Central memory CD4-positive, alpha-beta T cell (primary cell): ENCODE measurements at places on chromosomes 1 and 21.

DNA sequence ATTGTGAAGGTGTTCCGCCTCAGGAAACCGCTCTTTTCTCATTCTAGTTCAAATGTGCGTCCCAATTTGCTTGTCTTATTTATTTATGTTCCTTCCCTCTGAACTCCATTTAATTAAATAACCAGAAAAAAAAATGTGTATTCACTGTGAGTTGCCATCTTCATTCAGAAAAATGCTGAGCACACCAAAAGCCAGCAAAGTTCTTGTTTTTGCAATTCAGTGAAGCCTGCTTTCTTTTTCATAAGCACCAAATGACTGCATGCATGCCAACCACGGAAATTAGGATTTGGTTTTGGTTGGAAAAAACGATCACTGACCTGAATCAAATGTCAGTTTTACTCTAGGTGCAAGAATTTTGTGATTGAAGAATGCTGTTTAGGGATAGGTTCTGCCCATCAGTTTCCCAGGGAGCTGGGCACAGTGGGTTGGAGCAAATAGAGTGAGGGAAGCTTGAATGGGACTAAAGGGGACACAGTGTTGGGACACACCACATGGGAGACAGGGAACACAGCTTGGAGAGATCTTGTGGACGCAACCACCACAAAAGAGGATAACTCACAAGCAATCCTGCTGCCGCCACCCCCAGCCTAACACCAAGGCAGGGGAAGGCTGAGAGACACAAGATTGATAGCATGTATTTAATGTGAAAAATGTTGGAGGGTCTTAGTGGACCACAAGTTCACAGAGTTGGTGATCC, 183.4 kb upstream of the GALNT2 start:
- DNase-seq, result no peak

DNA sequence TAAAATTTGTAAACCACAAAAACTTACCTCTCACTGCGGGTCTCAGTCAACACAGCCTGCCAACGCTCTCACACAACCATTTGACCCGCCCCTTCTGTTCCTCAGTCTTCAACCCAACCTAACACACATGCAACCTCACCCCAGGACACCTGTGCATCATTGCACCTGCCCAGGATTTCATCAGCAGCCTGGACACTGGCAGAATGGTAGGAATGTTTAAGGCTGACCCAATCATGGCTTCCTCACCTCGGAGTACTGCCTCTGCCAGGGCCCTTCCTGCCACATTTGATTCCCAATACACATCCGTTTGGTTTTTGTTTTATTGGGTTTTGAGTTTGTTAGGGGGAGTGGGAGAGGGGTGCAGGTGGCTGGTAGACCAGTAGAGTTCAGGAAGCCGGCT, 40.7 kb downstream of the TOMM20 start:
- DNase-seq, result no peak

DNA sequence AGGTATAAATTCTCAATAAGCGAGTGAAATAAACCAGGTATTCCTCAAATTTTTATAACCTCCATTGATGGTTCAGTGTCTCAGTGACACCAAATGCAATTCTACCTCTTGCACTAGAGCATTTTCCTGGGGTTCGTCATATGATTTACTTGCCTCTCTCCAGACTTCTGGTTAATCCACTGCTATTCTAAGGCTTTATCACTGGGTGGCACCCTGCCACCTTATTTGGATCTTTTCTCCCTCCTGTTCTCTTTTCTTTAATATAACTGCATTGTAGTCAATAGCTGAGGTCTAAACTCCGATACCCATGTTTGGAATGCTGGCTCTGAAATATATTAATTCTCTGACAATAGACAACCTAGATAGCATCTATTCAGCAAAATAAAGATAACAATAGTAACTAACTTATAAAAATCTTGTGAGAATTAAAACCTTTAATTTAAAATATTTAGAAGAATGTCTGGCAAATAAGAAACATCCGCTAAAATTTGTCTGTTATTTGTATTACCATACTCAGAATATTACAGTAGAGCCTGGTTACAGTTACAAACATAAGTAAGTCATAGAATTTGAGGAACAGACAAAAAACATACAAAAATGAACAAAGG, 436.4 kb downstream of the PLA2G4A start:
- DNase-seq, result no peak

DNA sequence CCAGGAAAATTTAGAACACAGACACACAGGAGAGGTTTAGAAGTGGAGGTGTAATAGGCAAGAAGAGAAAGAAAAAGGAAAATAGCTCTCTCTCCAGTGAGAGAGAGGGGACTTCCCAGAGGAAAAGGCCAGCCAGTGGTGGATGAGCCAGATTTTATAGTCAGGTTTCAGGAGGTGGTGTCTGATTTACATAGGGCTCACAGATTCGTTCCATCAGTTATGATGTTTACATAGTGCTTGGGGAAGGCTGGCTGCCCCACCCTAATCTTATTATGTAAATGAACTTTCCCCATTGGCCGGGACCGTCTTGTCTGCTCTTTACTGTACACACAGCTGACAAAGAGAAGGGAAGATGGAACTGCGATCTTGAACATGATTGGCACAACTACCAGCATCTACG, 797.3 kb downstream of the PLA2G4A start:
- DNase-seq, result no peak

- no peak for DNase-seq
Observed at GRCh38 chr1:200967693-200968468, 55.6 kb downstream of the KIF21B start.

DNA sequence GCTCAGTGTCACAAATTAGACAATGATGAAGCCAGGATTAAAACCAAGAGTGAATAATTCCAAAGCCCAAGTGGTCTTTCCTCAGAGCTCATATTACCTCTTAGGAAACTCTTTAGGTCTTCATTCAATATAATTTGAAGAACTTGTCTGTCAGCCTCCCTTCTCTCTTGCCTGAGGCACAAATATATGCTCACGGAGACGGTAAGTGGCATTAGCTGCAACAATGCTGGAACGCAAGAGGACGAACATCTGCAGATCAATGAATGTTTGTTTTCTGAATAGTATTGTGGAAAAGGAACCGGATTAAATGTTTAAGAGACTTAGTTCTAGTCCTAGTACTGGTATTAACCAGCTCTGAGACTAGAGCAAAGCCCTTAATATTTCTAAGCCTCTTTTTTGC, 39.7 kb upstream of the LYST start:
- no peak for DNase-seq

DNA sequence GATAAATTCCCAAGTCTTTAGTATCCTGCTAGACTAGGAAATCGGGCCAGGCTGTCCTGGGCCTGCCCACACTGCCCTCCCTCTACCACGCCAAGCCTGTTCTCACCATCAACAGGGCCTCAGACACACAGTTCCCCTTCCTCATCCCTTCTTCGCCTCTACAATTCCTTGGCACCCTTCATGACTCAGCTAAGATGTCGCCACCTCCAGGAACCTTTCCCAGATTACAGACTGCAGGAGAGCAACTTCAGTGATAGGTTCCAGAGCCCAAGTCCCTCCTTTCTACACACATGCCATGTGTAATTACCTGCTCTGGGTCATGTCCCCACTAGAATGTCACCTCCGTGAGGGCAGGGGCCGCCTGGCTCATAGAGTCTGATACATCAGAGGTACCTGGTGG, 3.3 kb downstream of the RIMS3 start:
- DNase-seq, result no peak

DNA sequence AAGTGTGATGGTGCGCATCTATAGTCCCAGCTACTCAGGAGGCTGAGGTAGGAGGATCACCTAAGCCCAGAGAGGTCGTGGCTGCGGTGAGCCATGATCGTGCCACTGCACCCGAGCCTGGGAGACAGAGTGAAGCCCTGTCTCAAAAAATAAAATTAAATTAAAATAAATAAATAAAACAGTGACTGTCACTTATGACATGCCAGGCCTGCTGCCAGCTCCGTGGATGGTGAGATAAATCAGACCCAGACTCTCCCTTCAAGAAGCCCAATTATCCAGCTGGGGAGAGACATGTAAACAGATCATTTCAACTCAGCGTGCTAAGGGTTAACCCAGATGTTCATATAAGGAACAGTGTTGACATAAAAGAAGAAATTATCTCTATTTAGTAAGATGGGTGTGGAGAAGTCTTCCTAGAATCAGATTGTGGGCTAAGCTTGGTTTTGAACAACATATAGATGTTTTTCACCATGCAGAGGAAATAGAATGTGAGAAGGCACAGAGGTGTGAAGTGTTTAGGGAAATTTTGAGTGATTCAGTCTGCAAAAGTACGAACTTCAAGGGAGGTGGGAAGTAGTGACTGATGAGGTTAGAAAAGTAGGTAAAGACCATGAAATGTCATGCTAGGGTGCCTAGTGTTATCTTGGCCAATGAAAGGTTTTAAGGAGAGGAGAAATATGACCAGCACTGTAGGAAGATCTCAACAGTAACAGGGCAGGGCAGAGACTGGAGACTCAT, 18.3 kb downstream of the YARS1 start:
- DNase-seq, result peak; percentile 68

GRCh38 chr1:44072821-44073220, 41.6 kb upstream of the SLC6A9 start:
- DNase-seq, result no peak

- no peak for DNase-seq
Observed at GRCh38 chr1:67348586-67349252, 41.0 kb downstream of the IL12RB2 start.

- DNase-seq, result no peak
Observed at GRCh38 chr21:36694031-36694515, 4.8 kb upstream of the SIM2 start.

DNA sequence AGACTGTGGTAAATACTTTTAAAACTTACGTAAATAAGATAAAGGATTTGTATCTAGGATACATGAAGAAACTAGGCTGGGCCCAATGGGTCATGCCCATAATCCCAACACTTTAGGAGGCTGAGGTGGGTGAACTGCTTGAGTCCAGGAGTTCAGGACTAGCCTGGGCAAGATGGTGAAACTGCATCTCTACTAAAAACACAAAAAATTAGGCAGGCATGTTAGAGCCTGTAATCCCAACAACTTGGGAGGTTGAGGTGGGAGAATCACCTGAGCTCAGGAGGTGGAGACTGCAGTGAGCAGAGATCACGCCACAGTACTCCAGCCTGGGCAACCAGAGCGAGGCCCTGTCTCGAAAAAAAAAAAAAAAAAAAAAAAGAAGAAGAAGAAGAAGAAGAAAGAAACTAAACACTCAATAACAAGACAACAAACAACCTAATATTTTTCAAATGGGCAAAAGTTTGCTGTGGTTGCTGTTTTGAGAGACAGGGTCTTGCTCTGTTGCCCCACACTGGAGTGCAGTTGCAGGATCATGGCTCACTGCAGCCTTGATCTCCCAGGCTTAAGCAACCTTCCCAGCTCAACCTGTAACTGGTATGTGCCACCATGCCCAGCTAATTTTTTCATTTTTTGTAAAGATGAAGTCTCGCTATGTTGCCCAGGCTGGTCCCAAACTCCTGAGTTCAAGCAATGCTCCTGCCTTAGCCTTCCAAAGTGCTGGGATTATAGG, 78.3 kb downstream of the EIF4G3 start:
- DNase-seq, result no peak

GRCh38 chr1:97350662-97351061, 570.2 kb downstream of the DPYD start:
- DNase-seq, result no peak

DNA sequence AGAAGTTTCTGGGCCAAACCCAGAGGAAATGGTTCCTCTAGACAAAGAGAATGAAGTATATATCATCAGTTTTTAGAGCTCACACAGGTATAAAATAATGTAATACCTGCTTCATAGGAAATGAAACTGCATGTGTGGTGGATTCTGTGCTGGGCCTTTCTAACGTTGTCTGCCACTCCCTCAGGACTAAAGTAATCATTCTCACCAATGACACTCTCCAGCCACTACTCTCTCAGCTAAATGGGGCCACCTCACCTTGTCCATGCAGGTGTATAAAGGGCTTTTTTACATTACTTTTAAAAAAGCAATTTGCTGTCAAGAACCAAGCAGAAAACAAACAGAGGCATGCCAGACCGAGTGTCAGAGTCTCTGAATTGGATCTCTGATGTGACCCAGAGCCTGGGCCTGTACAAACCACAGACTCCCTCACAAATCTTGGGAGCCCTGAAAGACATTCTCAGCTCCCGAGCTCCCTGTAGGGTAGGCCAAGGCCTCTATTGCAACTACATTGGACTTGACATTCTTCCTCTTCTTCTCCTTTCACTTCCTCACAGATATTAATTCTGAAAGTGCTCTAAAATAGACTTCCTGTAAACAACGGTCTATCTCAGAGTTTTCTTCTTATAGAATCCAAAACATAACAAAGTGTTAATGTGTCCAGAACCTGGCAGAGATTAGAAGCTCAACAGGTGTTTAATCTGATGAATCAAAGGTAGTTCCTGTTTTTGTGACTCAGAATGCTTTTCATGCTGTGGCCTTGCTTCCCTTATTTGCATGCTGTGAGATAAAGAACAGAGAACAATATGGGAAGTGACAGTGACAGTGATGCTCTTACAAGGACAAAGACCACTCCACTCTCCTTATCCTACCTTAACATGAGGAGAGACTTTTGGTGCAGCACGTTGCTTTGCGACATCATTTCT, 8.6 kb downstream of the AIM2 start:
- peak; percentile 31 for DNase-seq

DNA sequence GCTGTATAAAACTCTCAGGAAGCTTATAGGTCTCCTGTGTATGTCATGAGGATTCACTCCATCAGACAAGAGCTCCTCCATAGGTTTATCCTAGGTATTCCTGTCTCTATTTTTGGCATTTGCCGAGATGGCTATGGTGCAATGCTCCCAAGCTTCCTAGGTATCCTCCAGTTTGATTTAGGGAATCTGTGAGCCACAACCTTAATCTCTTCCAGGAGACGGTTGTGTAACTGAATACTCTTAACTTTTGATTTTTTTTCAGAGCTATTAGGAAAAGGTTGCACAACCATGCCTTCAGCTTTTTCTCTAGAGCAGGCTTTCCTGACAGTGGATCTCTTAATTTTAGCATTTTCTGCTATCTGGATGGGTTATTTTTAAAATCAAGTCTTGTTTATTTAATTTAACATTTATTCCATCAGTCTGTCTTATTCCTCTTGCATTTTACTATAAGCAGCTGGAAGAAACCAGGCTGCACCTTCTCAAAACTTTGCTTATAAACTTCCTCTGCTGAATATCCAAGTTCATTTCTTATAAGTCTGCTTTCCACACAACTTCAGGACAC, 69.4 kb upstream of the BACE2 start:
- DNase-seq, result no peak

- no peak for DNase-seq
Observed at GRCh38 chr1:159200769-159201168, 3.9 kb upstream of the ACKR1 start.

DNA sequence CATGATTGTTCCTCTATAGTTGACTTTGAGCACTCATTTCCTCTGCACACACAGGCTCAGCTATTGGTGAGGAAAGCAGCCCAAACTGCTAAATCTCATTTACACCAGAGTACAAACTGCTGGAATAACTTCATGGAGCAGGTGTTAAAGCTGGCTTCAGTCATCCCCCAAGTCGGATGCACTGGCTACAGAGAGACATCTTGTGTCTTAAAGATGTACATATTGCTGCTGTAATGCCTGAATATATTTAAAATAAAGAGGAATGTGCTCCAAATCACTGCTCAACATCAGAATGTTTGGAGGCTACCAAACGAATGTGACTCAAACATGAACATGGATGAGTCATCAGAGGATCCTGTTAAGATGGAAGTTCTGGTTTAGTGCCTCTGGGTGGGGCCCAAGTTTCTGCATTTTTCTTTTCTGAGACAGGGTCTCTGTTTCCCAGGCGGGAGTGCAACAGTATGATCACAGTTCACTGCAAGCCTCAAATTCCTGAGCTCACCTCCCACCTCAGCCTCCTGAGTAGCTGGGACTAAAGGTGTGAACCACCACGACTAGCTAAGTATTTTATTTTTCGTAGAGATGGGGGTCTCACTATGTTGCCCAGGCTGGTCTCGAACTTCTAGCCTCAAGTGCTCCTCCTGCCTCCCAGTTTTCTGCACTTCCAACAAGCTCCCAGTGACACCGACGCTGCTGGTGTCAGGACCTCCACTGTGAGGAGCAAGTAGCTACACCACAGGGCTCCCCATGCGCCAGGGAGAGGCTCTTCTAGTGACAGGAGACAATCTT, 79.0 kb upstream of the KRTAP19-8 start:
- DNase-seq, result no peak
